ENCODE measurements at places on chromosomes 3 and 15.
A peak's percentile ranks its signal among the peaks of the same experiment; 100 is the strongest.

- DNase-seq: no peak
These were observed 259 bp upstream of the CILP start for GRCh38 chr15:65211482-65211982.

DNA sequence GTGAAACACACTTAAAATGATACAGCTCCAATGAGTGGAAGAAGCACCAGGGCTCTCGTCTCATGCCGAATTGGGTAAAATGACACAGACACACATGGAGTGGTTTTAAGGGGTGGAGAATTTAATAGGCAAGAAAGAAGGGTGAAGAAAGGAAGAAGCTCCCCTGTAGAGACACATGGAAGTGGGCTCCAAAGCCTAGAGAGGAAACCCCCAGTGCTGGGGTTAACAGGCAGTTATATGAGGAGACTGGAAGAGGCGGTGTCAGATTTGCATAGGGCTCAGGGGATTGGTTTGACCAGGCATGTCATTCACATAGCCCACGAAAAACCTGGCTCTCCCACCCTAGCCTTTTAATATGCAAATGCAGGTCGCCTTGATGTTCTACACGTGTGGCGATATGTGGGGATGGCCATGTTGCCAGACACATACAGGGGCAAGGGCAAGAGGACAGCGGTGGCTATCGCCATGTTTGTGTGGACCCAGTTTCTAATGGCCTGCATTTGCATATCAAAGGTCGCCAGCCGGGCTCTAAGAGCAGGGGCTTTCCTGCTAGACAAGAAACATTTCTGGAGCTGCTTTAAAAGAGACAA, 1.9 kb upstream of the DPH6 start:
- DNase-seq: no peak

- no peak for DNase-seq
These were observed 732.9 kb downstream of the VGLL3 start for GRCh38 chr3:86257955-86258641.

GRCh38 chr15:62486041-62486440, 321.0 kb upstream of the C2CD4B start:
- DNase-seq: no peak

DNA sequence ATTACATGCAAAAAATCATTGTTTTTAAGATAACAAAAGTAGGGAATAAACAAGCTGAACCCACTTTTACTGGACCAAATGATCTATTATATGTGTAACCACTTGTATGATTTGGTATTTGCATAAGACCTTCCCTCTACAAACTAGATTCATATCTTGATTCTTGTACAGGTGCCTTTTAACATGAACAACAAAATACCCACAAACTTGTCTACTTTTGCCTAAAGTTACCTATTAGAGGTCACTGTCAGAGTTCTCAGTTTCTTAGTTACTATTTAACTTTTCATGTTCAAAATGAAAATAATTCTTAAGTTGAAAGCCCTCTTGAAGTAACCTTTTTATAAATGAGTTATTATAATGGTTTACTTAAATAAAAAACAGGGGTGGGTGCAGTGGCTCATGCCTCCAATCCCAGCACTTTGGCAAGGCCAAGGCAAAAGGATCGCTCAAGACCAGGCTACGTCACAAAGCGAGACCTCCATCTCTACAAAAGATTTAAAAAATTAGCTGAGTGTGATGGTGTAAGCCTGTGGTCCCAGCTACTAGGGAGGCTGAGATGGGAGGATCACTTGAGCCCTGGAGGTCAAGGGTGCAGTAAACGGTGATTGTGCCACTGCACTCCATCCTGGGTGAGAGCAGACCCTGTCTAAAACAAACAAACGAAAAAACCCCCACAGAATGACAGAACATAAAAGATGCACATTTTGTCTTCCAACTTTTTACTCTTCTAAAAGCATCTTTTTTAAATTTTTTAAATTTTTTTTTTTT, 16.0 kb downstream of the ACTR8 start:
- DNase-seq: no peak

- no peak for DNase-seq
These were observed 18.6 kb downstream of the MAGEF1 start for GRCh38 chr3:184693011-184693975.

DNA sequence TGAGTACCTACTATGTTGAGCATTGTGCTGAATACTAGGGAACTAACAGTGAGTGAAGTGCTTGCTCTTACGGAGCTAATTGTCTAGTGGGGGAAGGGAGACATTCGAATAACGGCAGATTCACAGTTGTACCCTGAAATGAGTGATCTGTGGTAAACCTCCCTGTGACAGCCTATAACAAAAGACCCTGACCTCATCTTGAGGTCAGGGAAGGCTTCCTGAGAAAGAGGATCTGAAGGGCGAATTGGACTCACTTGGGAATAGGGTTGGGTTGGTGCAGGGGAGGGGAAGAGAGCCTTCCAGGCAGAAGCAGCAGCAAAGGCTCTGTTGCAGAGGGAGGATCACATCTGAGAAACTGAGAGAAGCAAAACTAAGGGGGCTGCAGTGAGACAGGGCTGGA, 13.2 kb downstream of the HPS3 start:
- no peak for DNase-seq

DNA sequence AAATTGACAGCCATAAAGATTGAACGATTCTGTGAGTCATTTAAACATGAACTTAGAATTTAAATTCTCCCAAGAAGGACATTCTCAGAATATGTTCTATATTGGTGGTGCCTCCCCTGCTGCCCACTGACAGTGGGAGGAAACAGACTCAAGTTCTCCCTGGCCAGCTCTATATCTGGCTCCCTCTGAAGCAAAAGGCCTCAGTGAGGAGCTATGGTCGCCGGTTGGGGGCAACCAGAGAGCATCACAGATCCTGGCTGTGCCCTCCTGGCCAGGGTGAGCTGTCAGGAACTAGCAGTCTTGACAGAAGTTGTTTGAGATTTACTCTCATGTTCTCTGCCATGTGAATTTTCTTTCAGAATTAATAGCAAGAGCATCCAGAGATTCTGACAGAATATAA, 285.5 kb downstream of the NTRK3 start:
- no peak for DNase-seq

DNA sequence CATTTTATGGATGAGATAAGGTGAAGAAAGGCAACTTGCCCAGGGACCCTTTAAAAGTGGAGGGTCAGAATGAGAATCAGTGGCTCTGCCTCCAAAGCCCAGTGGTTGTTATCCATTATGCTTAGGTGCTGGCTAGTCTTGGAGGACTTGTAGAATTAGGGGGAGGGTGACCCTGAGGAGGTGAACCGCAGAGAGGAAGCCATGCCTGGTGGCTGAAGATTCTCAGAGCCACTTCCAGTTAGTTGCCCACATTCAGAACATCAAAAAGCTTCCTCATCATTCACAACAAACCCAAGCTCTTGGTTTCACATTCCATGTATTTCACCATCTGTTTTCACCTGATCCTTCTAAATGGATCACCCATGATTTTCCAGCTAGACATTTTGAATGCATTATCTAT, 11.2 kb downstream of the EBLN2 start:
- DNase-seq: no peak

DNA sequence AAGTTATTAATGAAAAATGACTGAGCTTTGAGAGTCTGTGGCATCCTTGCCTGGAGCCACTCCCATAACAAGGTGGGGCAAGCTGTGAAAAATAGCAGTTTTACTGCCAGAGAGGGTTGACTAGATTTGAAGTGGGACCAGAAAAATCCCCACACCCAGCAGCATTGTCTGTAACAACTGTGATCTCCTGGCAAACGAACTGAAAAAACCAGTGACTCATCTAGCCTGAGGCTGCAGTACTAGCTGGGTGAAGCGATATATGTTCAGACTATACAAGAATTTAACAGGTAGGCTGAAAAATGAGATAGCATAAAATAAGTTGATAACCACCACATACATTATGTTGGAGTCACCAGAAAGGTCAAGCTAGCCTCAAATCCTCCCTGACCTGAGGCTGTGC, 64.0 kb downstream of the DPH6 start:
- DNase-seq: no peak

DNA sequence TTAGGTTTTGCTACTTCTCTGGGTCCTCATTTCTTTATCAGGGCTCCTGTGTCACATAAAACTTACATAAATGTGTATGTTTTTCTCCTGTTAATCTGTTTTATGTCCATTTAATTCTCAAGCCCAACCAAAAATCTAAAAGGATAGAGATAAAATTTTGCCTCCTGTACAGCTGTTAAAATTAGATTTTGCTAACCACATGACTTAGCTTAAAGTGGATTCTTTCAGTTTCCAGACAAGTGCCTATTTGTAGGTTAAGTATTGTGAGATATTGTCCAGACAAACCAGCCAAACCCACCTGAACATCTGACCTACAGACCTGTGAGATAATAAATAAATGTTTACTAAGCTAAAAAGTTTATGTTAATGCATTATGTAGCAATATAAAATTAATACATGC, 465.5 kb downstream of the SI start:
- no peak for DNase-seq

GRCh38 chr3:147589016-147589415, 179.9 kb downstream of the ZIC1 start:
- DNase-seq: no peak

GRCh38 chr3:102791641-102792589, 357.1 kb downstream of the ZPLD1 start:
- DNase-seq: no peak

DNA sequence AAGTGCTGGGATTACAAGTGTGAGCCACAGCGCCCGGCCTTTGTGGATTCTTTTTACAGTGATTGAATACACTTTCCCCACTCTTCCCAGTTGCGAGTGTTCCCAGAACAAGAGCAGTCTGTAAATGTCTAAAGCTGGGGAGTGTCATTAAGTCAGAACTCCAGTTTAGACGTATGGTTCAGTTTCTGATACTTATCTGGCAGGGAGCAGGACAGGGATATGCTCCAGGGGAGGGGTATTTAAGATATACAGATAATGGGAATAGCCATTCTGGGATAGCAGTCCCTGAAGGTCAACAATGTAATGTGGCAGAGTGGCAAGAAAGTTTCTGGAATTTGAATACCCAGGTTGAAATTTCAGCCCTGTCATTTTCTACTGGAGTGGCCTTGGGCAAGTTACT, 164.1 kb downstream of the SSR3 start:
- DNase-seq: no peak

DNA sequence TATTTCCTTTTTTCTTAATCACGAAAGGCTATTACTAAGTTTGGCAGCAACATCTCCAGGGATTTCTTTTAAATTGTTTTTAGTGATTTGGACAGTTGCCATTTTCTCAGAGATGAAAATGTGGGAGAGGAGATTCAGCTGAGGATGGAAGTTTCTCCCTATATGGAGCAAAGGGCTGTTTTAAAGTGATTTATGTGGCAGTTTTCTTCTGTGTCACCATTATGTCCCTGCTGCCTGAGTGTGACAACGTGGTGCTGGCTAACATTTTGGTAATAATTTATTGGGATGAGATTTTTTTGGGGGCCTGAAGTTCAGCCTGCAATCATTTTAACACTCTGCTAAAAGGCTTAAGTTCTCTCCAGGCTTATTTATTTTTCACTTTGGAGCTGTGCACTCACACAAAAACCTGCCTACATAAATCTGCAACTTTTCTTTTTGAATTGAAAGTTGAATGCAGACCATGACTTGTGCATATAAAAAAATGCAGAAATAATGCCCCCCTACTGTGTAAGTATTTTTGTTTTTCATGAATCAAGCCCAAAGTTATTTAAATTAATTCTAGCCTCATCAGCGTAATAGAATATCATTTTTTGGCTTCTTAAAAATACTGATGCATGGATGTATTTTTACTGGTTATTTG, 210.9 kb downstream of the ZIC1 start:
- DNase-seq: no peak

DNA sequence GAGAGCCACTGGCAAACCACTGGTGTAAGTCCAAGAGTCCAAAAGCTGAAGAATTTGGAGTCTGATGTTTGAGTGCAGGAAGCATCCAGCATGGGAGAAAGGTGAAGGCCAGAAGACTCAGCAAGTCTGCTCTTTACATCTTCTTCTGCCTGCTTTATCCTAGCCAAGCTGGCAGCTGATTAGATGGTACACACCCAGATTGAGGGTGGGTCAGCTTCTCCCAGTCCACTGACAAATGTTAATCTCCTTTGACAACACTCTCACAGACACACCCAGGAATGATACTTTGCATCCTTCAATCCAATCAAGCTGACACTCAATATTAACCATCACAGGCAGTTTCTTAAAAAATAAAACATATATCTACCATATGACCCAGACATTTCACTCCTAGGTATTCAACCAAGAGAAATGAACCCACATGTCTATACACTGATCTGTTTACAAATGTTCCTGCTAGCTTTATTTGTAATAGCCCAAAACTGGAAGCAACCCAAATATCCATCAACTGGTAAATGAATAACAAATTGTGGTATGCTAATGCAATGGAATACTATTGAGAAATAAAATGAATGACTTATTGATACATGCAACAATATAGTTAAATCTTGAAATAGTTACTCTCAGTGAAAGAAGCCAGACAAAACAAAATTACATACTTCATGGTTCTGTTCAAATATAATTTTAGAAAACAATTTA, 373.8 kb downstream of the ZNF385D start:
- DNase-seq: no peak

DNA sequence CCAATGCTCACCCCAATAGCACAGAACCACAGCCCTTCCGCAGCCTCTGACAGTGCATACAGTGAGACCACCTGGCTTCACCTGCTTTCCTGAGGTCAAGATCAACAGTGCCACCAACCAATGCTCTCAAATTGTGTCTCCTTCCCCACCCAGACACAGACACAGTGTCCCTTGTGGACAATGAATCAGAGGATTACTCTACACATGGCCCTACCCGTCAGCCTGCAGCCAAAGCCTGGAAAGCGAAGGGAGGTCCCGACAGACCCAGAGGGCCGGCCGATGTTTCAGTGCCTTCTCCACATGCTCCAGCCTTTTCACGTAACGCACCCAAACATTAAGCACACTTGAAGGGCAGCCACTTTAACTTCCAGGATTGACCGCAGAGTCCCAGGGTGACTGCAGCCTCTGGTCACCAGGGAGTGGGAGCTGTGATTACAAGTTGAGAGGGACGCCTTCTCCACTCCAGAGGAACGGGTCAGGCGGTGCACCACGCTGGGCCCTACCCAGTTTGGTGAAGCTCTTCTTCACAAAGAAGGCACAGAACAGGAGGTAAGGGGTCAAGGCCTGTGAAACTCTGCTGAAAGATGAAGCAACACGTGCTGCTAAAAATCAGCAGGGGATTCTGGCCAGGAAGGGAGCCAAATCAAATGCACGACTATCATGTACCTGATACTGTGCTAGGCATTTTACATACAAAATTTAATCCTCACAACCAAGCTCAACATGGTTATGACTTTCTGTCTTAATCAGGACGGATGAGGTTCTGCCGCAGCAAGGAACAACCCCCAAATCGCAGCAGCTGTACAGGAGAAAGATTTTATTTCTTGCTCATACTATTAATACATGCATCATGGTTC, 17.2 kb downstream of the KLHL25 start:
- DNase-seq: no peak

DNA sequence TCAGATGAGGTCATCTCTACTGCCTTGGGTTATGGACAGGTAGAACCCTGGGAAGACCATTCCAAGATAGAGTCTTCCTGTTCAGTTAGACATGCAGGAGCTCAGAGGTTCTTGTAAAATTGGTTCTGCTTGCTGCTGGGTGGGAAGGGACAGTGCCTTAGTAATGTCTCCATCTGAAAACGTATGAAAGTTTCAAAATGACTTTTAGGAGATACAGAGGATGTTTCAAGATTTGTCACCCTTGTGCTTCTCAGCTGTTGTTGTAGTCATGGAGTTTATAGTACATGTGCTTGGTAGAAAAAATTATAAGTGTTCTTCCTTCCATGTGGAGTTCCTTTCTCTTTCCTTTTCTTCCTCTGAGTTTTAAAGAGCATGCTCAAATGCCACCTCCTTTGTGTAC, 885.2 kb upstream of the CFAP20DC start:
- peak; percentile 33 for DNase-seq

GRCh38 chr15:83323296-83323711, 38.8 kb upstream of the BNC1 start:
- DNase-seq: no peak
